ENCODE measurements at places on chromosomes 12 and 14. TPM values are rescaled to one million over a fixed set of nuclear protein-coding genes. Genes with fewer than 3 reads are reported as not detected.

The JDP2 gene
- 20.3 TPM for polyA plus RNA-seq

The FMNL3 gene
- 56.8 TPM for polyA plus RNA-seq

The PLEKHG7 gene
- 0.16 TPM for polyA plus RNA-seq

The MIS18BP1 gene
- 63.9 TPM for polyA plus RNA-seq

The KRT3 gene
- not detected for polyA plus RNA-seq

The ZC2HC1C gene
- 4.3 TPM for polyA plus RNA-seq

The BCL11B gene
- 3.5 TPM for polyA plus RNA-seq

DNA sequence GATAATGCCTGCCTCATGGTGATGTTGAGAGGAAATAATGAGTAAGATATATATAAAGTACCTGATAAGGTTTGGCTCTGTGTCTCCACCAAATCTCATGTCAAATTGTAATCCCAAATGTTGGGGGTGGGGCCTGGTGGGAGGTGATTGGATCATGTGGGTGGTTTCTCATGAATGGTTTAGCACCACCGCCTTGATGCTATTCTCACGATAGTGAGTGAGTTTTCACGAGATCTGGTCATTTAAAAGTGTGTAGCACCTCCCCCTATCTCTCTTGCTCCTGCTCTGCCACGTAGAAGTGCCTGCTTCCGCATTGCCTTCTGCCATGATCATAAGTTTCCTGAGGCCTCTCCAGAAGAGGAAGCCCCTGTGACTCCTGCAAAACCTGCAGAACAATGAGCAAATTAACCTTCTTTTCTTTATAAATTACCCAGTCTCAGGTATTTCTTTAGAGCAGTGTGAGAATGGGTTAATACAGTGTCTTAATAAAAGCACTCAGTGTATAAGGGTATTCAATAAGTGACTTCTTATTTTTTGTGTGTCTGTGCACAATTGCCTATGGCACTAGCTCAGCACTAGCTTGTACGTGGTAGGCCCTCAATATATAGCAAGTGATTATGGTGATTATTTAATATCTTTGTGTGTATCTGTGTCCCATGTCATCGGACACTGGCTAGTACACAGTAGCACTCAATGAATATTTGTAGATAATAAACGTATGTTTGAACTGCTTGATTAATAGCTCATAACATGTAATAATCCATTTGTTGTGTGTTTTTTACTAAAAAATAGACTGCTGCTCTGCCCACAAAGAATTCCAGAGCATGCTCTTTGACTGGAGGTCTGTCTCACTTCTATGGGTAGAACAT, 138.1 kb upstream of the LMNTD1 start:
- DNase-seq = no peak

GRCh38 chr14:75254381-75254822, 24.2 kb upstream of the FOS start:
- DNase-seq = no peak

DNA sequence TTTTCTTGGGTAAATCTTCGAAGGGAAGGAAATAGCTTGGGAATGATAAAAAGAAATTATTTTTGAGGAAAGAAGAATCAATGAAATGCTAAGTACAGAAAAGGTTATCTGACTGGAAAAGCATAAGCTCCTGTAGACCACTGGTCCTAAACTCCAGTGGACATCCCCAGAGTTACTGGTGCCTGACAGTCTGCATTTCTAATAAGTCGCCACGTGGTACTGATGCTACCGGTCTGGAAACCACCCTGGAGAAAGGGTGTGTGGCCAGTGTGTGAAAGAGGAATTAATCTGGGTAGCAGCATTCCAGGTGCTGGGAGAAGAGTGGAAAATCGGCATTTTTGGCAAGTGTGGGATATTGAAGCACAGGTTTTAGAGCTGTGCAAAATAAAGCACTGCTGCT, 73.3 kb downstream of the FBXW8 start:
- DNase-seq = no peak

DNA sequence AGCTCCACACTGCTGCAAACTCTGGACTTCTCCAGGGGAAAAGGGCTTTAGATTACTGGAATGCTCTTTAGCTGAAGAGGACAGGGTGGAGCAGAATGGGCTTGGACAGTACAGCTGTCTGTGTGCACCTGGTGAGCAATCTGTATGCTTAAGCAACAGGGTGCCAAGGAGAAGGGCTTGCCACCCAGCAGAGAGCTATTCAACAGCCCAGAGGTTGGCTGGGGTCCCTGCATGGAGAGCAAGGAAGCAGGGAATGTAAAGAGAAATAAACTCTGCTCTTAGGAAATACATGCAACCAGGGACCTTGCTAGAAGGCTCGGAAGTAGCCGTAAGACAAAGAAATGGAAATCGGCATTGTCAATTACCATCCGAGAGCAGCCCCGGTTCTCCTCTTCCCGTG, 53.0 kb upstream of the CORO1C start:
- no peak for DNase-seq

DNA sequence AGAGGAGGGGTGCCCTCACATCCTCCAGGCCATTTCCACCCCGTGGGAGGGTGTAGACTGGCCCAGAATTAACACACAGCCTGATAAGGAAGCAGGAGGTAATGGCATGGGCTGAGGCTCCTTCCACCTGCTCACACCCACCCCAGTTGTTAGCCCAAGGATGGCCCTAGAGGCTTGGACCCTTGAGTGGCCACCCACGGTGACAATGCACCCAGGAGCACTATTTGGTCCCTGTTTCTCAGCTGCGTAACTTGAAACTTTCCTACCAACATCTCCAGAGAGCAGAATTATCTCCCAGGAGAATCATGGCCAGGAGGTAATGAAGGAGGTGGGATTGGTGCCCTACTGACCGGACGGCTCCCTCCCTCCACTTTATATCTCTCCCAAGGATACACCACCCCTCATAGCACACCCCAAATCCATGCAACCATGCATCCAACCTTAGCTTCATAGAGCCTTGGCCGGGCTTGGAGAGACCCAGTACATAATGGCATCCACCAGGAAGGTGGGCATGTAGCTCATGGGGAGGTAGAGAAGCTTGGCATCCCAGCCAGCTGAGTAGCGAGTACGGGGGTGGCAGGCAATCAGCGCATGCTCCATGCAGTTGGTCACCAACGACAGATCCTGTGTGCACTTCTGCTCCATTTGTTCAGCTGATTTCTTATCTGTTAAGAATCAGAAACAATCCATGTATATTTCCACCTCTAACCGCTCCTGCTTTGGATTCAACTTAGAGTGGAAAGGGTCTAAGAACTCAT, 5.6 kb downstream of the RDH16 start:
- no peak for DNase-seq

DNA sequence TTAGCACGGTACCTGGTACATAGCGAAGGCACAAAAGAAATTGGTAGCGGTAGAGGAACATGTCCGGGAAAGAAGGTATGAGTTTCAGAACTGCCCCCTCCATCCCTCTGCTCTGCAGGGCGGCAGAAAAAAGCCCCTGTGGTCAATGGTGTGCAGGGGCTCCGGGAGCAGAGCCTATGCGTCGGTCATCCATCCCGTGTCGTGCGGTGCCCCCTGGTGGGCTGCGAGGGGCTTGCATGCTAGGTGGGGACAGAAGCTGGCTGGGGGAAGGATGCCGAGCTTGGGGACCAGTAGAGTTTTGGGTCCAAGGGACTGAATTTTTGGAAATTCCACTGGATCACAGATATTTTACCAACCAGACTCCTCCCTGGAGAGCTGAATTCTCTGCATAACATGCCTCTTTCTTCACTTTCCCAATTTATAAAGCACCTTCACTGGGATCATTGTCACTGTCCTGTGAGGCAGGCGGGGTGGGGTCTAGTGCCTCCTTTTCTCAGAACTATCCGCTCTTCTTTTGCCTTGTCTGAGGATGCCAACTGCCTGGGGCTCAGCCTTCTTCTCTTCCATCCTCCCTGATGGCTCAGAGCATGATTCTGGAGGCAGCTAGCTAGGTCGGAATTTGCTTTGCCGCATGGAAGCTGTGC, 148.7 kb downstream of the SMOC1 start:
- peak; percentile 37 for DNase-seq

DNA sequence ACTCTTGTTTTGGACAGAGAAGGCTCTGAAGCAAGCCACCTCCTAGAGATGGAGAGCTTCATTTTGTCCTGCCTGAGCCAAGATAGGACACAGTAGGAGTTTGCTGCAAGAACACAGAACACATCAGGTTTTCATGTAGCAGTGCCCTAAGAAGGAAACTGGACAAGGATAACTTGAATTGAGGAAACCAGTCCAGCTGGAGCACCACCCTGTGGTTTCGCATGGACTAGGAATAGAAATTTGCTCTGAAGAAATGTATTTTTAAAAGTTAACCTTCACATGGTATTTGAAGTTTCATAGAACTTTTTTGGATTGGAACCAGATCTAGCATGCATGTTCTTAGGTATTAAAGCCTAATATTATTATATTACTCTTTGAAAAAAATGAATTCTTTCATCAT, 68.8 kb downstream of the RERG start:
- no peak for DNase-seq

DNA sequence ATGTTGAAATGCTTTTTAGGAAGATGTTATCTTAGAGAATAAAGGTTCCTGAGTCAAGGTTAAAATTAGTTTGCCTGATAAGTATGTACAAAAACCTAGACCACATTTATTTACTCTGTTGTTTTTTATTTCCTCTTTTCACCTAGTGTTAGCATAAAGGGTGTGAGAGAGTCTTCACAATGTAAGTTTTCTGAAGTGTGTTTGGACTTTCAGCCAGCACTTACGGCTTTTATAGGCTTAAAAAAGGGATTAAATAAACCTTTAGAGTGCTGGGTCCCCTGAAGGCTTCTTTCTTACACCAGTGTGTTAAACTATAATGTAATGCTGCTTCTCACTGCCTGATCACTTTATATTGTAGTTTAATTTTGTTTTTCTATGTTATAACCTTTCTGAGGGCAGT, 27.2 kb downstream of the ARHGAP5 start:
- DNase-seq = no peak

DNA sequence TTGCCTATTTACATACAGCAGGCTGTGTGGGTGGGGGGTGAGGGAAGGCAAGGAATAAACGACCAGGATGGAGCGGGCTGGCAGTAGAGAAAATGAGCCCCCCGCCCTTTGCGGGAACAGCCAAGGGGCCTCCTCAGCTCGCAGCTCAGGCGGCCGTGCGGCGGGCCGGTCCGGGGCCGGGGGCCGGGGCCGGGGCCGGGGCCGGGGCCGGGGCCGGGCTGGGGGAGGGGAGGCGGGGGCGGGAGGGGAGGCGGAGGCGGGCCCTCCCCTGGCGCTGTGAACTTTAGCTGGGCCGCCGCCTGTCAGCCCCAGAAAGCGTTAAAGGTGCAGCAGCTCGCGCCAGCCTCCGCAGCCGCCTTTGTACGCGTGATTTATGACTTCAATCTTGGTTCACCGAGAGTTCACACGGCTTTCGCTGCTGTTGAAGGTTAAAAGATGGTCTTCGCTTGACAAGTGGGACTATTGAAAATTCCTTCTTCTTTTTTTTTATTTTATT, 28.8 kb downstream of the HOXC4 start:
- DNase-seq = no peak

- no peak for DNase-seq
Observed at GRCh38 chr12:105640761-105641160, 310.3 kb downstream of the C12orf75 start.

DNA sequence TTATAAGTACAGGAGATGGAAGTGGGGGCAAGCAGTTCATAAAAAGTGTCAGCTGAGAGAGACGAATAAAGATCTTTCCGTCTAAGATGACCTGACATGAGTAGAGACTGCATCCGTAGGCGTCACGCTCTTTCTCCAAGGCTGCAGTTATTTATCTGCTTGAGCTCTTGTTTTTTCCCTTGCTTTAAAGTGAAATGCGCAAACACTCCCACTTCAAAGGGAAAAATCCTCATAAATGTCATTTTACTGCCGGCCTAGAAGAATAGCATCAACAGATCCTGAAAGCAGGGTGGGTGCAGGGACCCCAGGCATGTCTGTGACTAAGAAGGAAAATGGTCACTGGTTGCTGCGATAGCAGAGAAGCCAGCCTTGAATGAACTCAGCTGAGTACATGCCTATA, 647.4 kb downstream of the MED13L start:
- no peak for DNase-seq

GRCh38 chr12:104526751-104527150, 70.0 kb downstream of the CHST11 start:
- no peak for DNase-seq

DNA sequence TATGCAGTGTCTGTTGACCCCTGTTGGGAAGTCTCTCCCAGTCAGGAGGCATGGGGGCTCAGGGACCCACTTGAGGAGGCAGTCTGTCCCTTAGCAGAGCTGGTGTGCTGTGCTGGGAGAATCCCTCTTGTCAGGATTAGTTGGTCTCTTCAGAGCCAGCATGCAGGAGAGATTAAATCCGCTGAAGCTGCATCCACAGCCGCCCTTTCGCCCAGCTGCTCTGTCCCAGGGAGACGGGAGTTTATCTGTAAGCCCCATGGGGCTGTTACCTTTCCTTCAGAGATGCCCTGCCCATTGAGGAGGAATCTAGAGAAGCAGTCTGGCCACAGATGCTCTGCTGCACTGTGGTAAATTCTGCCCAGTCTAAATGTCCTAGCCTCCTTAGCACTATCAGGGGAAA, 13.1 kb upstream of the KLRC1 start:
- DNase-seq = no peak

DNA sequence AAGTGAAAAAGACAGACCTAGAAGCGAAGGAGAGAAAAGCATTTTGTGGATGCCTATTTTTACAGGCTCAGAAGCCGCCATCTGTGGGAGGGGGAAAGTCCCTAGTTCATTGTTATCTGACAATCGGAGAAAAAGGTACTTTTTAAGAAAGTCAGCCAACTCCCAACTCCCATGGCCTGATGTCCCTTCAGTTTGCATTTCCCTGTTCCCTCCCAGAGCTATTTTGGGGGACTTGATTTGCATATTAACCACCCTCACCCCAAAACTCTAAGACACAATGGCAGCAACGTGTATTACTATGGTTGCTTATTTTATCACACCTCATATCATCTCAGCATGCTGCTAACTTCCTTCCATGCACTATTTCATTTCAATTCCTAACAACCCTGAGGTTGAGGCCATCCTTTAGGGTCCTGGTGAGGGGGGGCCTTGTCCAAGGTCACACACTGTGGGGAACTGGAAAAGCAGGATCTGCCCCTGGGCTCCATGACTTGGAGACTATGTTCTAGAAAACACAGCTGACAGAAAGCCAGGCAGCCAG, 18.7 kb downstream of the HVCN1 start:
- no peak for DNase-seq

Data from left lung (tissue), 14 donors.